Activated T-helper 1 cell treated with Interleukin-2 at 50 U/mL for 16 hours (primary cell): ENCODE measurements at places on chromosomes 3 and 15.

- no peak for DNase-seq
These were observed 5.6 kb downstream of the CTXND1 start for GRCh38 chr15:80246425-80246894.

DNA sequence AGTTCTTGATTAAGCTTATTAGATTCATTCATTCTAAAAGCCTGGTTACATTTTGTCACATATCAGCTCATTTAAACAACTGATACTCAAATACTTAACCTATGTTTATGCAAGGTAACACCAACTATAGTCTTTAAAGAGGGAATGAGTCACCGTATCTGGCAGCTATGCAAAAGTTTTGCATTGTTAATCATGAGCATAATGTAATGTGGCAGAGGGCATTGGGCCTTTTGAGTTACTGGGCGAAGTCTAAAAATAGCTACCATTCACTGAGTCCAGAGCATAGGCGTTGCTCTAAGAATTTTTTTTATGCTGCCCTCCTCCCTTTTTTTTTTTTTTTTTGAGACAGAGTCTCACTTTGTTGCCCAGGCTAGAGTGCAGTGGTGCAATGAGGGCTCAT, 277.7 kb upstream of the ZNF717 start:
- no peak for DNase-seq

- no peak for DNase-seq
These were observed 594.2 kb downstream of the ZBBX start for GRCh38 chr3:166785876-166786275.

DNA sequence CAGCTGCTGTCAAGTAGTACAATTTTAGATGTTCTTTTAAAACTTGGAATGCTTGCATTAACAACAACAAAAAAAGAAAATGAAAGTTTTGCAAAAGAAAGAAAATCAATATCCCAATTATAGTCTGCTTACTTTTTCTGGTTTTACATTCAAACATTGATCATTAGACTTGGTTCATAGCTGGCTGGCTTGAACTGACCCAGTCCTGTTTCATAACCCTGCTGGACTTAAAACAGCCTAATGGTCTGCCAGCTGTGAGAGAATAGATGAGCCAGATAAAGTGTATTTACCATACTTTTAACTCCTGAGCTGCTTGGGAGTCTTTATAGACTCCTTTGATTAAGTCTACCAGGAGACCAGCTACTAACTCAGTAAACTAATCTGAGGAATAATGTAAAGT, 59.2 kb downstream of the PIAS1 start:
- DNase-seq, result no peak

- DNase-seq, result no peak
These were observed 48.9 kb downstream of the GLDN start for GRCh38 chr15:51390241-51390965.

DNA sequence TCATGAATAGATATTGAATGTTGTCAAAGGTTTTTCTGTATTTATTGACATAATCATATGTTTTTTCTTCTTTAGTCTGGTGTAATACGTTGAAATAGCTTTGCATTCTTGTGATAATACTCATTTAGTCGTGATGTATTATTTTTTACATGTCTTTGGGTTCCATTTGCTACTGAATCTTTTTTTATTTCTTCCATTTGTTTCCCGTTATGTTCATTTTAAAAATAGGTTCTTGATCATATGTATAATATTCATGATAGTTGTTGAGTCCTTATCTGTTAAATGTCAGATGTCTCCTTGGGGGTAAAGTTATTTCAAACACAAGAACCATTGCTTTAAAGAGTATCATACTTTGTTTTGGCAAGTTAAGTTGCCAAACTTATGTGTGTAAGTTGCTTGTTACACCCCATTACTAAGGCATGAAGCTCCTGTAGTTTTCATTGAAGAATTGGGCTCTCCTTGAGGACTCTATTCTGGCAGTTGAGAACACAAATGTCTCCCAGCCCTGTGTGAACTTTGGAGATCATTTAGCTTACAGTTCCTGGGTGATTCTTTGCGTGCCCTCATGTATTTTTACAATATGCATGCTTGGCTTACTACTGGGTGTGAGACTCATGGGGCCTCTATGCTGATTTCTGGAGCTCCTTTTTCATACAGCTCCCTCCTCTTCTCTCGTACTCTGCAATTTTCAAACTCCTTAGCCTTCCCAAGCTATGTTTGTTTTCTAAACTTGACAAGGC, 8.3 kb downstream of the AKAP13 start:
- no peak for DNase-seq

DNA sequence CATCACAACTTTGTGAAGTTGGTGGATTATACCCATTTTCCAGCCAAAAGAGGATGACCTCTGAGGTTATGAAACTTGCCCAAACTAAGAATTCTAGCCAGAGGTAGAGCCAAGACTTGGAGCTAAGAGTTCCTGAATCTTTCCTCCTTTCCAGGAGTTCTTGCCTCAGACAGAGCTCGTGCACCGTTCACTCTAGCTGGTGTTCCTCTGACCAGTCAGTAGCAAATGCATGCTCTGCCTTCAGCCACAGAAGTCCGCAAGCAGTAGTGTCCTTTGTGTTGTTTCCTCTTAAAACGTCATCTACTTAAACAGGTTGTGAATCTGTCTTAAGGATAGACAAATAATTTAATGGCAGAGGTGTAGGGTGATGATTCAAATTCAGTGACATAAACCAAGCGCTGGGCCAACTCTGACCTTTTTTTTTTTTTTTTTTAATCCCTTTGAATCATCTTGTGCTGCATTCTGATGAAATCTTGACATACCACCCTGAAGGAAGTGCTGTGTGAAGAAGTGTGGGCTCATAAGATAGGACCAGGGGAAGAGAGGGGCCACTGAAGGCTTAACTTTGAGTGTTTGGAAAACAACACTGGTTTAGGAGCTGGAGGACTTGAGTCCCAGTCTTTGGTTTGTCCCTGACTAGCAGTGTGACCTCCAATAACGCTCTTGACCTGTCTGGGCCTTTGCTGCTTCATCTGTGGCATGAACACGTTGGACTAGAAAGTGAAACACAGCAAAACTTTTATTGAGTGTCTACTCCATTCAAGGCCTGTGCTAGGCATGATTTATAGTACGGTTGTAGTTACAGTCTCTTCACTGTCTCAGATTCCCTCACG, 53.4 kb downstream of the ITPR1 start:
- no peak for DNase-seq

DNA sequence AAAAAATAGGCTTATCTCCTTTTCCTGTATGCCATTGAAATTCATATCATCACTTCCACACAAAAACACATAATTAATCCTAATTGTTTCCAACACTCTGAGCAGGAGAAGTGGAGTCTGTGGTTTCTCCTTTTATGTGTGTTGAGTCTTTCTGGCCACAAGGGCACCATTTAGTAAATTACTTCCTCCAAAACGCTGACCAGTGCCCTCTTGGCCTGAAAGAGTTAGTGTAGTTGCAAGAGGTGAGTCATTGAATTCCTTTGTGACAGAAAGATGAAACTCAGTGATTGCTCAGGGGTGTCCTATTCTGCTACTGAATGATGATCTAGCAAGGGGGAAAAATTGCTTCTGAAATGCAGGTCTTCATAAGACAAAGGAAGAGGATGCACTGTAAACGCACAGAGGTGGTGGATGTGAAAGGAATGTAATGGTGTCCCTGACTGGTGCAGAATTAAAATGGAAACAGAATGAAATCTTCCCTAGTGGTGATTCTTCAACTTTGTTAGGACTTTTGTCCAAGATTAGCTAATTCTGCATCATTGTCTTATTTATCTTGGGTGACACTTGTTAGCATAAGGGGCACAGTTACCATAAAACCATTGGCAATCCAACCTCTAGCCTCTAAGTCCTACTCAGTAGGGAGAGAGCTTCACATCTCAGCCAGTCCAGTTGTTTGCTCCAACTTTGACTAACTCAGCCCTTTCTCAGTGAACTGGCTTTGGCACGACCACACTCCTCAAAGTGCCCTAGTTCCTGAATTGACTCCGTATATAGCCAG, 208.4 kb upstream of the NANOGP8 start:
- DNase-seq, result no peak

- DNase-seq, result no peak
These were observed 46.3 kb upstream of the UTS2B start for GRCh38 chr3:191376516-191377141.

- no peak for DNase-seq
These were observed 200.2 kb upstream of the LRRC3B start for GRCh38 chr3:26422415-26422814.

- no peak for DNase-seq
These were observed 35.7 kb downstream of the ATG7 start for GRCh38 chr3:11307830-11308432.

GRCh38 chr3:189950258-189950657, 170.4 kb downstream of the P3H2 start:
- no peak for DNase-seq

- no peak for DNase-seq
These were observed 44.7 kb downstream of the SHQ1 start for GRCh38 chr3:72803573-72803972.

DNA sequence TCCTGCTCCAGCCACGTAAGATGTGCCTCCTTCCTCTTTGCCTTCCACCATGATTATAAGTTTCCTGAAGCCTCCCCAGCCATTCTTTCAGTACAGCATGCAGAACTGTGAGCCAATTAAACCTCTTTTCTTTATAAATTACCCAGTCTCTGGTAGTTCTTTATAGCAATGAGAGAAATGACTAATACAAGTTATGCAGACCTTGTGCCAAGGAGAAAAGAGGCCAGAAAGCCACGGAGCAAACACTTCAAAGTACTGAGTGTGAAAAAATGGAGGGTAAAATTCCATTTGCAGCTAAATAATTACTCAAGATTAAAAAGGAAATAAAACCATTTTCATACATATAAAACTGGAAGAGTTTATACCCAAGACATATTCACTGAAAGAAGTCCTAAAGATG, 213.6 kb upstream of the LINGO1 start:
- DNase-seq, result no peak

DNA sequence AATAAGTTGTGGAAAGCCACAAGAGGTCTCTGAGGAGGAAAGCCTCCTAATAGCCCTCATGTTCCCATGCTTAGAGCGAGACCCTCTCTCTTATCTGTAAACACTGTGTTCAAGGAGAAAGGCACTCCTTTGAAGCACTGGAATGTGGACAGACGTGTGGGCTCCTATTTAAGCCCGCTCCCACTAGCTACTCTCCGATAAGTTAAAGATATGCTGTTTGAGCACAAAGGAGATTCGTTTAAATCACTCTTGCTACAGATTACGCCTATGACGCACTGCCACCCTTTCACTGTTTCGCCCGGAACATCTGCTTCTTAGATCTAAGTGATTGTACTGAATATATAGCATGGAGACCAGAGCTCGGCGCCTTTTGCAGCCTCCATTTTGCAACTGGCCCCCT, 57.8 kb upstream of the FAM3D start:
- no peak for DNase-seq

DNA sequence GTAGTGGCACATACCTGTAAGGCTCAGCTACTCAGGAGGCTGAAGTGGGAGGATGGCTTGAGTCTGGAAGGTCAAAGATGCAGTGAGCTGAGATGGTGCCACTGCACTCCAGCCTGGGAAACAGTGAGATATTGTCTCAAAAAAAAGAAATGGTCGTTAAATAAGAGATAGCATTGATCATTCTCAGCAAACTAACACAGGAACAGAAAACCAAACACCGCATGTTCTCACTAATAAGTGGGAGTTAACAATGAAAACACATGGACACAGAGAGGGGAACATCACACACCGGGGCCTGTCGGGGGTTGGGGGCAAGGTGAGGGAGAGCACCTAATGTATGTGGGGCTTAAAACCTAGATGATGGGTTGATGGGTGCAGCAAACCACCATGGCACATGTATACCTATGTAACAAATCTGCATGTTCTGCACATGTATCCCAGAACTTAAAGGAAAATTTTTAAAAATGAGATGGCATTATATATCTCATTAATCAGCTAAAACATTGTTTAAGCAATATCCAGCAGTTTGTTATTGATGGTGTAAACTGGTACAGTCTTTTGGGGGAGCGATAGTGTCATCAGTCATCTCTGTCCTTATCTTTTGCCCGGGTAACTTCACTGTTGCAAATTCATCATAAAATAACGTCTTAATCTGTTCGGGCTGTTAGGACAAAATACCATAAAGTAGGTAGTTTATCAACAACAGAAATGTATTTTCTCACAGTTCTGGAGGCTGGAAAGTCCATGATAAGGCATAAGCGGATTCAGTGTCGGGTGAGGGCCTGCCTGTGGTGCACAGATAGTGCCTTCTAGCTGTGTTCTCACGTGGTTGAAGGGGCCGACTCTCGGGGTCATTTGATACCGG, 1.7 kb upstream of the MAN2A2 start:
- no peak for DNase-seq

DNA sequence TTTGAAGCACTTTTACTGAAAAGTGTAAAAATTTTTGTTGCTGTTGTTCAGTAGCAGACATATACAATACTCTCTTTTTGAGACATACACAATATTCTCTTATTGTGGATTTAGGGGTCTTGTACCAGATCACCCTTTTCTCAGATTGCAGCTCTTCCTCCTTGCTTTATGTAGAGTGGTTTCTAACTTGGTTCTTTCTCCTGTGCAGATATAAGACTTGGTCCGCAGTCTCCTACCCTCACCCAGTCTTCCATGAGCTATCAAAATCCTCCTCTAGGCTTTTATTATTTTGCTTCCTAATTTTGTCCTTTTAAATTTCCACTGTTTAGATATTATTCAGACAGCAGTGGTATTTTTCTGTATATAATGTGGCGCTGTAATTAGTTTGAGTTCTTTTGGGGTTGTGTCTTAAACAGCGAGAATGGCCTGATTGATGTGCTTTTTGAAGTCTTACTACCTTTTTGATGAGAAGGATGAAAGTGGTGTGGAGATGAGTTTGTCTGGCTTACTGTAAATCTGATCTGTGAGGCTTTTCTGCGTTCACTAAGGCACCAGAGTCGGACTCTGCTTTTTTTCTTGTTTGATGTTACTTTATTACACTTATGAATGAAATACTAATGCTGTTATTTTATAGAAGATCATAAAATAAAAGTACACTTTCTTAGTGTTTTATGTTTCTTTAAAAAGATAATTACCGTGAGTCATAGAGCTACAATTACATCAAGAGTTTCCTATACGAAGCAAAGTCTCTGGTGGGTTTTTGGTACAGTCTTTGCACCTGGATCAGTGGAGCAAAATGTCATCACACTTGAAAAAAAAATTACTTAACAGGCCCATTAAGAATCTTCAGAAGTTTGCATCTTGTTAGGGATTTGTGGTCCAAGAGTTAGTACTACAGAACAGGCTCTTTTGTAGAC, 27.8 kb downstream of the FNDC3B start:
- no peak for DNase-seq

DNA sequence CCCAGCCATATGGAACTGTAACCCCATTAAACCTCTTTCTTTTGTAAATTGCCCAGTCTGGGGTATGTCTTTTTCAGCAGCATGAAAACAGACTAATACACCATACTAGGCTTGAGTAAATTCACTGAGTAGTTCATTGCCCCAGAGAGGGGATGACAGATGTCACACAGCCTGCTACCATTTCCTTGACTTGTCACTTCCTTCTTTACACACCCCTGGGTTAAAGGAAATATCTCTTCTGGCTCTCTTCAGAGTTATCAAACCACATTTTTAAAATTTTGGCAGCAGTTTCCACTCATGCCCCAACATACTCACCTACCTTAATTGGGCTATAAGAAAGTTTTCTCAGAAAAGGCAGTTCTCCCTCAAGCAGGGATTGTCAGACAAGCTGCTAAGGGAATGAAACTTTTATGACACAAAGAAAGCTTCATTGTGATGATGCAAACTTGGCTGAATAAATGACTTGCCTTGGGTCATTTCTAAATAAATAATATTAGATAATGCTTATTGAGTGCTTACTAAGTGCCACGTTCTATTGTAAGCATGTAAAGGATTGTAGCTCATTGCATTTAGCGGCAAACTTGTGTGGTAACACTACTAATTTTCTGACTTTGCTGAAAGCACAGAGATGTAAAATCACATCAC, 68.0 kb upstream of the RBMS3 start:
- no peak for DNase-seq

- no peak for DNase-seq
These were observed 18.5 kb downstream of the ZNF710 start for GRCh38 chr15:90019611-90020010.
